ENCODE measurements at places on chromosomes 6 and 20. TPM values are rescaled to one million over a fixed set of nuclear protein-coding genes. Genes with fewer than 3 reads are reported as not detected.

DNA sequence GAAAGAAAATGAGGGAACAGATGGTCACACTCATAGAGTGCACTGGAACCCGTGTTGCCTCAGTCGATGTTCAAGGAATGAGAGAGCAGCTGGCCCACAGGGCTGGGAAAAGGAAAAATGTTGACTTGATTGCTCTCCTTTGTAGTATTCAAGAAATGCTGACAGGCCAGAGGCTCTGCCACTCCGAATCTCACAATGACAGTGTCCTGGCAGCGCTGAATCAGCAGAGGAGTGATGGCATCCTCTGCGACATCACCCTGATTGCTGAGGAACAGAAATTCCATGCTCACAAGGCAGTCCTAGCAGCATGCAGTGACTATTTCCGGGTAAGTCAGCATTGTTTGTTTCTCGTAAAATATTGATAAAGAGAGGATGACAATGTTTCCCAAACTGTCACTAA, 51.3 kb downstream of the KLHL32 start:
- DNase-seq, result no peak

- no peak for DNase-seq
Observed at GRCh38 chr6:168016721-168017525, 19.5 kb downstream of the KIF25 start.

GRCh38 chr6:52693773-52694172, 22.9 kb downstream of the TMEM14A start:
- DNase-seq, result no peak

DNA sequence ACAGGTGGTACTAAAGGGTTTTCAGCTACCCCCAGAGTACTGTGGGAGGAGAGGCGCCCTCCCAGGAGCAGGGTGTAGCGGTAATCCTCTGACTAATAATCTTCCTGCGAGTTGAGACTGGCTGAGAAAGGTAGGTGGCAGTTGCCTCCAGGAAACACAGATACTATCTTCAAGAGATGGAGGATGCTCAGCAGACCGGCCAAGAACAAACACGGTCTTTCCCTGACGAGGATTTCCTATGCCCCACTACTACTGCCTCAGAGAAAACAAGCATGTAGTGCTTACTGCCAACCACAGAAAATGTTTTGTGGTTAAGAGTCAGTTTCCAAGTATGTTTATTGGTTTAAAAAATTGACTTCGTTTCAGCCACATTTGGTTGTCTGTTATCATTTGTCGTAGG, 26.8 kb downstream of the C6orf89 start:
- peak; percentile 38 for DNase-seq

DNA sequence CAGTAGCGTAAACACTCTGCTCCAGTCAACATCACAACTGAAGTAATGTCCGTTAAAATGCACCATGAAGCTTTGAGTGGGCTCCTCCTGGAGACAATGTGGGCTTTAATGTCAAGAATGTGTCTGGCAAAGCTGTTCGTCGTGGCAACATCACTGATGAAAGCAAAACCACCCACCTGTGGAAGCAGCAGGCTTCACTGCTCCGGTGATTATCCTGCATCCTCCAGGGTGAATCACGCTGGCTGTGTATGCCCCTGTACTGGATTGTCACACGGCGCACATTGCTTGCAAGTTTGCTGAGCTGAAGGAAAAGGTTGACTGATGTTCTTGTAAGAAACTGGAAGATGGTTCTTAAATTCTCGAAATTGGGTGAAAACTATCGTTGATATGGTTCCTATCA, 128.5 kb downstream of the MOXD1 start:
- no peak for DNase-seq

DNA sequence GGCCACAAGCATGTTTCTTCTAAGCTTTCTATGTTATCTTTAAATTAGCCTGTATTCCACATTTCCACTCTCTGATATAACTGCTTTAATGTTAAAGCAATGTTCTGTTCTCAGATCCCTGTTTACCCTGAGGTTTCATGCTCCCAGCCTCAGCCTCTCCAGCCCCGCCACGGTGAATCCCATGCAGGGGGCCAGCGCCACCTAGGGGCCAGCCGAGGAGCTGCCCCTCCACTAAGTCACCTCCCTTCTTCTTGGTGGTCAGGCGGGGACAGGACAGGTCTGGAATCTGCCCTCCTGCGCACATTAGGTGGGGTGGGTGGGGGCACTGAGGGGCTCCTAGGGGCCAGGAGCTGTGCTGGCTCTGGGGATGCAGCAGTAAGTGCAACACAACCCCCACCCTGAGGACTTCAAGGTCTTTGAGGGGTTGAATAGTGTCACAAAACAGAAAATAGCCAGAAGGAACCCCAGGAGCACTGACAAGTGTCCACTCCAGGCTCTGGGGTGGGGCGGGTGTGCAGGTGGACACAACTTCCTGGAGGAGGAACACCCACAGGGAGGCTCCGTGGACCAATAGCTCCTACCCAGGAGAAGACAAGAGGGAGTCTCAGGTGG, 61.6 kb downstream of the RAB44 start:
- DNase-seq, result peak; percentile 80

NTSR1 gene
- total RNA-seq, result 8.0 TPM

STMND1 gene
- total RNA-seq, result not detected

CFB gene
- 32.9 TPM for total RNA-seq

Measured in fibroblast of the aortic adventitia (primary cell).